ENCODE measurements at places on chromosomes 5 and 9. TPM values are rescaled to one million over a fixed set of nuclear protein-coding genes. Genes with fewer than 3 reads are reported as not detected.

Gene IL31RA
- 0.23 TPM for total RNA-seq

Gene FBXW5
- 63.9 TPM for total RNA-seq

Gene NXNL2
- 1.4 TPM for total RNA-seq

Gene CDH12
- total RNA-seq: 32.1 TPM

Gene NMUR2
- total RNA-seq: not detected

Gene PCDHGA1
- total RNA-seq: 4.2 TPM

Gene GMCL2
- not detected for total RNA-seq

Gene ACSL6
- total RNA-seq: 59.5 TPM

Gene SELENOP
- total RNA-seq: 51.7 TPM

Gene FAM169A
- total RNA-seq: 126 TPM

Gene LCN2
- total RNA-seq: not detected

Gene SHOC1
- total RNA-seq: not detected

Gene NDST1
- 38.1 TPM for total RNA-seq

Gene PCDHGA4
- 12.5 TPM for total RNA-seq
